ENCODE measurements at places on chromosomes 16 and 17.

- DNase-seq: no peak
These were observed 268.8 kb downstream of the SNX29 start for GRCh38 chr16:12245088-12245920.

- DNase-seq: no peak
These were observed 16.6 kb downstream of the RBFOX3 start for GRCh38 chr17:79594271-79594670.

- no peak for DNase-seq
These were observed 218.3 kb downstream of the FTO start for GRCh38 chr16:53922067-53922806.

- peak; percentile 17 for DNase-seq
These were observed 10.2 kb upstream of the STRADA start for GRCh38 chr17:63751806-63752205.

DNA sequence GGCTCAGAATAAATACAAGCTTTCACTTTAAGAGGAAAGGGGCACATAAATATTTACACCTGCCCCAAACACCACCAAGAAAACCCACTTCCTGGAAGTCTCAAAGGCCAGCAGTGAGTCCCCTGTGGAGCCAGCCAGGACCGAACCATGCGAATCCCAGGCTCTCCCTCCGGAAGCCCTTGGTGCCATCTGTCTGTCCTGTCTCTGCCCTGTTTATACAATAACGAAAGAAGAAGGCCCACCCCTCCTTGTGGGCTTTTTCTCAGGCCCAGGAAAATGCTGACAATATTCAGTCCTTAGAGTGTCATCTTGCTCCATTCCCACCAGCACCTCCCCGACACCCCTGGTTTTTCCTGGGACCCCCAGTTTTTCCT is 3.6 kb upstream of the SLC6A4 start:
- DNase-seq: no peak

DNA sequence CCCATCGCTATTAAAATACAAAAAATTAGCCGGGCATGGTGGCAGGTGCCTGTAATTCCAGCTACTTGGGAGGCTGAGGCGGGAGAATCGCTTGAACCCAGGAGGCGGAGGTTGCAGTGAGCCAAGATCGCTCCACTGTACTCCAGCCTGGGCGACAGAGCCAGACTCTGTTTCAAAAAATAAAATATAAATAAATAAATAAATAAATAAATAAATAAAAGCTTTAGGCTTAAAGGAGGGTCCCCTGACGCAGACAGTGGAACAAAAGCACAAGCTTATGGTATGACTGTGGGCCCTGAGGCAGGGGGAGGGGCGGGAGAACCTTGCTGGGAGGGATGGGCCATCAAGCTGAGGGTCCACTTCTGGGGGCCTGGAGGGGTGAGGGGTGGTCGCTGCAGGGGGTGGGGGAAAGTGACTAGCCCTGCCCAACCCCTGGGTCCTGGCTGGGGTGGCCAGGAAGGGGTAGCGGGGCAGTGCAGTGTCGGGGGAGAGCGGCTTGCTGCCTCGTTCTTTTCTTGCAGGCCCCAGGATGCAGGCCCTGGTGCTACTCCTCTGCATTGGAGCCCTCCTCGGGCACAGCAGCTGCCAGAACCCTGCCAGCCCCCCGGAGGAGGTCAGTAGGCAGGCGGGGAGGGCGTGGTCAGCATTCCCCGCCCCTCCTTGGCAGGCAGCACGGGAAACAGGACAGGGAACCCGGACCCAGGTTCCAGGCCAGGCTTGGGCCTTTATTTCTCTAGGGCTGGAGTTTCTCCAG is 4.7 kb downstream of the SERPINF1 start:
- no peak for DNase-seq

GRCh38 chr16:51326131-51326856 is 175.2 kb upstream of the SALL1 start:
- no peak for DNase-seq

DNA sequence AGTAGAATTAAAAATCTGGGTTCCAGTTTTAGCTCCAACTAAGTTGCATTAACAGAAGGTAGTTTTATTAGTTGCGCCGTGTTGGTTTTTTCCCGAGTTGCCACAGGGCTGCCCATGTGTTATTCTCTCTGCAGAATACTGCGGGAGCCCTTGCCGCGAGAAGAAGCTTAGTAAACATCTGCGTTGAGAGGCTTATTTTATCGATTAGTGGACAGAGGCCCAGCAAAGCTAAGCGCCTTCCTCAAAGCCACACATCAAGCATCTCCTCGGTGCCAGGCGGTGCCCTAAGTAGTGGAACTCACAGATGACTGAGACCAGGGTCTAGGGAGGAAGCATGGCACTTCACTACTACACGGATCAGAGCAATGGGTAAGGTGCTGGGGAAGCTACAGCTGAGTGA is 212.3 kb upstream of the IRX5 start:
- no peak for DNase-seq

- no peak for DNase-seq
These were observed 9.5 kb upstream of the B4GALNT2 start for GRCh38 chr17:49123061-49123460.

GRCh38 chr16:55955845-55956244 is 80.7 kb upstream of the CES5A start:
- DNase-seq: no peak
